Stimulated activated CD4-positive, alpha-beta T cell treated with anti-CD3 and anti-CD28 coated beads, Interleukin-2, amount 100 ng/mL, for 48 hours (primary cell): ENCODE measurements at places on chromosomes 11 and 22.

- DNase-seq, result no peak
Observed at GRCh38 chr11:104572279-104572678, 326.0 kb downstream of the CASP12 start.

DNA sequence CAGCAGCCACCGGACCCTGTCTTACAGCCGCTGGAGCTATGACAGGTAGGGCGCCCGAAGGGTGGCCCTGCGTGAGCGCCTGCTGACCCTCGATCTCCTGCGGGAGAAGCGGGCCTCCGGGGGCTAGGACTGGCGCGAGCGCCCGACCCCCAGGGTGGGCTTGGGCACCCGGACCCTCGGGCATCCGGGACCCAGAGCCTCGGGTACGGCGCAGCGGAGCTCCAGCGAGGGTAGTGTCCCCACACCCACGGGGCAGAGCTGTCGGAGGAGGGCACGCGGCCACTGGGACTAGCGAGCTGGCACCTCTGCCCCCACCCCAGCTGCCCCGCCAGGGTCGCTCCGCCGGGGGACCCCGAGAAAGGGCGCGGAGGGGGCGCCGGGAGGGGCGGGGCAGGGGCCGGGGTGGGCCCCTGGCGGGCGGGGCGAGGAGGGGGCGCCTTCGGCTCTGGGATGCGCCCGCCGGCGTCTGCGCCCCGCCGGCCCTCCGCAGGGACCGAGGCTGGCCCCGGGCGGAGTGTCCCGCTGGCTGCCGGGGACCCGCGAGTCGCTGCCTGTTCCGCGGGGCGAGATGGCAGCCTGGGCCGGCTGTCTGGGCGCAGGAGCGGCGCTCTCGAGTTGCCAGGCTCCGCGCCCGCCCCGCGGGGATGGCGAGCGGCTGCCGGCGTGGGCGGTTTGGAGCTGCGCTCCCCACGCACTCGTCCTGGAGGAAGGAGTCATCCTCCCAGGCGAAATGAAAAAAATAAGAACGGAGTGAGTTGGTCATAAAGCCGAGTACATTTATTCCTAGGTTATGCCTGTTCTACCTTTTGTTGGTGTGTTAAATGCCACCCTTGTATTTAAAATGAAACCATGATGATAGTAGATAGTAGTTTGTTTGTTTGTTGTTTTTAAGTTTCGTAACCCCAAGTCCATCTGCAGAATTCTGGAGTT lies 32.4 kb downstream of the EIF3F start:
- DNase-seq, result no peak

GRCh38 chr11:46618837-46619236 lies 1.5 kb downstream of the ATG13 start:
- no peak for DNase-seq

DNA sequence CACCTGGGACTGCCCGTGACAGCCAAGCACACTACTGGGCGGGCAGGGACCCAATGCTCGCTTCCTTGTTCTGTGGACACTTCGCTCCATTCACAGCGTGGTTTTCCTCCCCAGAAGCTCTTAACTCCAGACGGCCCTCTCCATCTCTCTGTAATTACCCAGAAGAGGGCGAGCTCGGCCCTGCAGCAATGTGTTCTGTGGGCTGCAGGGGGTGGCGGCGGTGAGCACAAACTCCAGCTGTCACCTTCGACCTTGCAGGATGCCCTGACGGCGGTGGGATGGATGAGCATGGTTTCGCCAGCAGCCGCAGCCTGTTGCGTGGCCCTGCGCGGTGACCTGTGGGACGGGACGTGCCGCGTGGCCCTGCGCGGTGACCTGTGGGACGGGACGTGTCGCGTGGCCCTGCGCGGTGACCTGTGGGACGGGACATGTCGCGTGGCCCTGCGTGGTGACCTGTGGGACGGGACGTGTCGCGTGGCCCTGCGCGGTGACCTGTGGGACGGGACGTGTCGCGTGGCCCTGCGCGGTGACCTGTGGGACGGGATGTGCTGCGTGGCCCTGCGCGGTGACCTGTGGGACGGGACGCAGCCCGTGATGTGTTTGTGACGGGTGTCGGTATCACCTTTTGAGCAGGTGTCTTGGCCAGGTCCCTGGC lies 1204.7 kb downstream of the BRD1 start:
- no peak for DNase-seq

GRCh38 chr11:62103986-62104385 lies 19.8 kb upstream of the INCENP start:
- no peak for DNase-seq

DNA sequence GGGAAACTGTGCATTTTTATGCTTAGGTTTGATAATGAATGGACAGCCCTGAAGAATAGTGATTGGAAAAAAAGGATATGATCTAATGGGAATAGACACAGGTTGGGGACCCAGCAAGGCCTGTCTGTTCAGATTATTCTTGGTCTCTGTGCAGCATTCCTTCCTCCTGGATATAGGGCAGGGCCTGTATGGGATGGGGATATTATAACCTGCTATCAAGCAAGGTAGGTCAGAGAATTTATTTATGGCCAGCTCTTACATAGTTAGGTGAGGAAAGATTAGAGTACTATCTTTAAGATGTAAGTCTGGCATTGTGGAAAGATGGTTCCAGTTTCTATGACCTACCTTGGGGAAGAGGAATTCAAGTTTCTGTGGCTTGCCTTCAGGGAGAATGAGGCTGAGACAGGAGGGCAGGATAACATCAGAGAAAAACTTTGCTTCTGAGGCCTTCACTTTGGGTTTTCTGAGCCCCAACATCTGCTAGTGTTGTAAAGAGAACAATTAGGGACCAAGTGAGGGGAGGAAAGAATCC lies 8.5 kb upstream of the BIRC2 start:
- DNase-seq, result no peak

DNA sequence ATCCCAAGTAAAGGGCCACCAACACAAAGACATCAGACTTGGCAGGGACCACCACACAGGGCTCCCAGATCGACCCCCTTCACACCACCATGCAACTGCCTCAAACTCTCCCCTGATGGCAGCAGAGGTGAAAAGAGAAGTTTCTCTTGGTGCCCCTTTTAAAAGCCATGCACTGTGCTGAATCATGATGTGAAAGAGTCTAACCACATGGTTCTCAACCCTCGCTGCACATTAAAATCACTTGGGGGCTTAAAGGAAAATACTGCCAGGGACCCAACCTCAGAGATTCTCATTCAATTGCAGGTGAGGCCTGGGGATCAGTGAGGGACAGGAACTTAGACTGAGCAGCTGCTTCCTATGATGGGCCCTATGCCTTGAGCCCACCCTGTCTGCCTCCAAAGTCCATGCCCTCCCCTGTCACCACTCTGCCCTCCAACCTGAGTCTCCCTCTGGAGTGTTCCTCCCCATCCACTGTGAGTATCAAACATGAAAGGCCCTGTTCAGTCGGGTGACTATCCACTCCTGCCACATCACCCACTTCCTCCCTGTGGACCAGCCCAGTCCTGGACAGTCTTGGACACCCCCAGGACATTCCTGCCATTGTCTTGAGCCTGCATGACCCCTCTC lies 40.8 kb downstream of the PLEKHA7 start:
- DNase-seq, result no peak

DNA sequence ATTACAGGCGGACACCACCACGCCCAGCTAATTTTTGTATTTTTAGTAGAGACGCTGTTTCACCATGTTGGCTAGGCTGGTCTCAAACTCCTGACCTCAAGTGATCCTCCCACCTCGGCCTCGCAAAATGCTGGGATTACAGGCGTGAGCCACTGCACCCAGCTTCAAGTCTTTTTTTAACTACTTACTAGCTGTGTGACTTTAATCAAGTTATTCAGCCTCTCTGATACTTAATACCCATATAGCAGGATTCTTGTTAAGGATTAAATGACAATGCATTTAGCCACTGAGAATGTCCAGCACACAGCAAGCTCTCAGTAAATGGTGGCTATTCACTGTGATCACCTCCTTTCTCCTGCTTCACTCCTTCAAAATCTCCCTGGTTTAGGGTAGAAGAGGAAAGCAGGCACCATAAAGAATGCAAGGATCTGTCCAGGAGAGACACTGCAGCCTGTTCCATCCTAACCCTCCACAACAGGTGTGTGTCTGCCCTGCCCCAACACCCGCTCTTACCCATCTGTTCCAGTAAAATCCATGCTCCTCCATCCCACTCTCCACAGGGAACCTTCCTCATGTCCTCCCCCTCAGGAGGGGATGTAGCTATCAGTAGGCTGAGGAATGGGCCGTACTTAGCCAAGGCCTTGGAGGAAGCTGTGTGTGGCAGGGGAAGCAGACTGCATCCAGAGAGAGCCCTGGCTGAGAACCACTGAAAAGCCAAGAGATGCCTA lies 69.3 kb downstream of the MICAL3 start:
- DNase-seq, result no peak

- DNase-seq, result no peak
Observed at GRCh38 chr11:47132981-47133380, 43.7 kb downstream of the ARFGAP2 start.

DNA sequence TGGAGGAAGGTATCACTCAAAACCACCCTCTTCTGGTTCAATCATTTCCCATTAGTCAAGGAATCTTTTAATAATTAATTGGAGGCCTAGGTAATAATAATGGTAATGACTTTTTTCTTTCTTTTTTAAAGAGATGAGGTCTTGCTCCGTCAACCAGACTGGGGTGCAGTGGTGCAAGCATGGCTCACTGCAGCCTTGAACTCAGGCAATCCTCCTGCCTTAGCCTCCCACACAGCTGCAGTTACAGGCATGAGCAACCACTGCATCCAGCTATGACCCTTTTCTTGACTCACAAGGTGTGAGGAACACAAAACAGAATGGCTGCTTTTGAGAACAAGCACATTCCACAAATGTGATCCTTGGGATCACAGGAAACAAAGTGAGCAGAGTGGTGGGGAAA lies 3.6 kb downstream of the POLDIP3 start:
- no peak for DNase-seq

GRCh38 chr11:45023065-45023365 lies 72.3 kb upstream of the TP53I11 start:
- DNase-seq, result no peak

GRCh38 chr22:39360674-39361413 lies 11.1 kb downstream of the SYNGR1 start:
- no peak for DNase-seq

DNA sequence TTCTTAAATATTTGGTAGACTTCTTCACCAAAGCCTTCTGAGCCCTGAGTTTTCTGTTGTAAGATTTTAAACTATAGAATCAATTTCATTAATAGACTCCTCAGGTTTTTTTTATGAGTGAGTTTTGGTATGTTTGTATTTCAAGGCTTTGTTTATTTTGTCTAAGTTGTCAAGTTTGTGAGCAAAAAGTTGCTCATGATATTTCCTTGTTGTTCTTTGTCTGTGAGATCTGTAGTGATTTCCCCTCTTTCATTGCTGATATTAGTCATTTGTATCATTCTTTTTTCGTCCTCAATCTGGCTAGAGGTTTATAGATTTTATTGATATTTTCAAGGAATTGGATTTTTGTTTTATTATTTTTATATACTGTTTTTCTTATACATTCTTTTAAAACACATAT lies 121.0 kb downstream of the MORC2 start:
- DNase-seq, result no peak

- DNase-seq, result no peak
Observed at GRCh38 chr11:119469506-119469905, 46.5 kb upstream of the THY1 start.

GRCh38 chr22:24751518-24751917 lies 23.0 kb downstream of the PIWIL3 start:
- no peak for DNase-seq

DNA sequence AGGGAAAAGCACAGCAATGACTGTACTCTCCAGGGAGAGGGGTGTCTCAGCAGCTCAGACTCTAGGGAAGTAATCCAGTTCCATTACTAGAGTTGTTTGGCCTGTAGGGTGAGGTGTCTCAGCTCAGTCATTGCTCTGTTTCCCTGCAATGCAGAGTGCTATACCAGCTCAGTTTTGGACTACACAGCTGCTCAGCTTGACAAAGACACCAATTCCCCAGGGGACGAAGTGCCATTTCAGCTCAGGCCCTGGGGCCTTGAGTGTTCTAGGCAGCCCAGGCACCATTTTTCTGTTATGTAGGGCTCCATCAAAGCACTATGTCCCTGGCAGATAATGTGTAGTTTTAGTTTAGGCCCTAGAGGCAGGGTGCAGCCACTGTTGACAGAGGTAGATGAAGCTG lies 18.2 kb downstream of the CALCB start:
- DNase-seq, result no peak

DNA sequence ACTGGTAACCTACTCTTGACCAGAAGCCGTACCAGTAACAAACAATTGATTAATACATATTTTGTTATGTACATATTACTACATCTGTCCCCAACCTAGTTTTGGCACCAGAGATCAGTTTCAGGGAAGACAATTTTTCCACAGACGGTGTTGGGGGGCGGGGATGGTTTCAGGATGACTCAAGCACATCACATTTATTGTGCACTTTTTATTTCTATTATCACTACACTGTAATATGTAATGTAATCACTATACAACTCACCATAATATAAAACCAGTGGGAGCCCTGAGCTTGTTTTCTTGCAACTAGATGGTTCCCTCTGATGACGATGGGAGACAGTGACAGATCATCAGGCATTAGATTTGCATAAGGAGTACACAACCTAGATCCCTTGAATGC lies 15.5 kb downstream of the DGCR8 start:
- DNase-seq, result no peak

GRCh38 chr11:8610532-8611116 lies 16.6 kb upstream of the STK33 start:
- DNase-seq, result no peak

- no peak for DNase-seq
Observed at GRCh38 chr11:26575946-26576345, 3.9 kb upstream of the MUC15 start.

GRCh38 chr11:78161346-78161745 lies 21.9 kb upstream of the ALG8 start:
- DNase-seq, result no peak

- no peak for DNase-seq
Observed at GRCh38 chr11:130918081-130918480, 1.8 kb upstream of the SNX19 start.

DNA sequence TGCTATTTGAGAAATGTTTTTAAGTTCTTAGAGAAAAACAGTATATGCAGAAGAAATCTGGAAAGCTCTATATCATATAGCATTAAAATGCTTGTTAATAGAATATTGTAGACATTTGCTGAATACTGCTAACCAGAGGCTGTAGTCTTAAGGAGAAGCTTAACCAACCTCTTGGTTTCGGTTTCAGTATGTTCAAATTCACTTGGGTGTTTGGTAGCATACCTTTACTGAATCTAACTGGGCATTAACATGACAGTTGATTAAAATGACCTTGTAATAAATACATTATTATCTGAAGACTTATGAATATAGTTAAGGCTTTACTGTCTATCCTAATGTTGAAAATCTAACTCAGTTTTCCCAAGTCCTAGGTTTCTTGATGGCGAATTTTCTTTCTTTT lies 5.4 kb downstream of the PCF11 start:
- DNase-seq, result no peak

DNA sequence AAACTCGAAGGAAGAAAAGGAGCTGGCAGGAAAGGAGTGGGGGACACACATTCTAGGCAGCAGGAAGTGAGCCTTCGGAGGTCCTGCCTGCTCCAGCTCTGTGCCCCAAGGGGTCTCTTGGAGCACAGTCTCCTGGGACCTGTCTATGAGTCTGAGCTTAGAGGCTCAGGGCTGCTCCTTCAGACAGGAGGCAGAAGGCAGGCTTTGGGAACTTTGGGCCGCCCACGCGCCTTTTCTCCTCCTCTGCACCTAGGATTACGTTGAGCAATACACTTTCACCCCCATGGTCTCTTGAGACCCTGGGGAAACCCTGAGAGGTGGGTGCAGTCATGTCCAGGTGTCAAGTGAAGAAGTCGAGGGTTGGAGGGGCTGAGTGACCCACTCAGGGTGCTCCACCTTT lies 965 bp downstream of the TCN2 start:
- no peak for DNase-seq
